Stomach (tissue), 19 donors: ENCODE measurements at places on chromosomes 1 and 21. TPM values are rescaled to one million over a fixed set of nuclear protein-coding genes. Genes with fewer than 3 reads are reported as not detected.

- peaks cover under 1% of the 10 kb centered on the region for H3K4me1 ChIP-seq
- H3K36me3 ChIP-seq = no peaks in the 10 kb centered on the region
- no peak for DNase-seq
- H3K27ac ChIP-seq = no peak overlapping the region
- no peak overlapping the region for H3K4me3 ChIP-seq
- peaks cover 4% of the 10 kb centered on the region for H3K27me3 ChIP-seq
Observed at GRCh38 chr1:3018051-3018471, 3.2 kb upstream of the ACTRT2 start.

DNA sequence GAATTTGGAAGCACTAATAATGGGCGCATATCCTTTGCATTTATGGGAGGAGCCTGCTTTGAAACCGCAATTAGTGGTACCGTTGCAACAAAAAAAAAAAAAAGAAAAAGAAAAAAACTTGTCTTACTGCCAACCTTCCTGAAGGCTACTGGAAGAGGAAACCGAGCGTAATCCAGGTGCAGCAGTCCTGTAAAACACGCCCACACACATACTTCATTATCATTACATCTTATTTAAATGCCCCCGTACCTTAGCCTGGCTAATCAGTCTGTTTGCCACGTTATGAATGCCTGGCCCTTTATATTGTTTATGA lies 686 bp upstream of the ZNF281 start:
- H3K4me1 ChIP-seq = peaks cover 49% of the 10 kb centered on the region
- H3K27me3 ChIP-seq = no peaks in the 10 kb centered on the region
- H3K4me3 ChIP-seq = peak overlapping the region; percentile 78
- DNase-seq = peak; percentile 73
- peak overlapping the region; percentile 86 for H3K27ac ChIP-seq
- no peaks in the 10 kb centered on the region for H3K36me3 ChIP-seq

DNA sequence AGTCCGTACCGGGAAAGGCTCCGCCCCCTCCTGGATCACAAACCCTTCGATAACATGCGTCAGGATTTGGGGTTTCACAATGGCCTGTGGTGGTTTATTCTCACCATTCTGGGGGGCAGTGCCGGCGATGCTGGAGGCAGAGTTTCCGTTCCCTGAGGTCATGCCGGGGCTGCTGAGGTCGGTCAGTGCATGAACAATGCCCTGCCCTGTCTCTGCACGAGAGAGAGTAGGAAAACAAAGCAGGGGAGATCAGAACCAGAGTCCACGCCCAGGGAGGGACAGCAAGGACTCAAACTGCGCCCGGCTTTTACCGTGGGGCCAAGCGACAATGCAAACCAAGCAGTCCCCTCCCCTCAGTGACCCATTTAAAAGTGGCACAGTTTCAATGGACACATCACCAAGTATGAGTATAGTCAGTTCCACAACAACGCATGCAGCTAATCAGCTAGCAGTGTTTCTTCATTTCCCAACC lies 13.2 kb upstream of the A3GALT2 start:
- H3K27me3 ChIP-seq = no peaks in the 10 kb centered on the region
- peaks cover 92% of the 10 kb centered on the region for H3K4me1 ChIP-seq
- peak overlapping the region; percentile 97 for H3K27ac ChIP-seq
- no peak overlapping the region for H3K4me3 ChIP-seq
- peak; percentile 59 for DNase-seq
- peaks cover 33% of the 10 kb centered on the region for H3K36me3 ChIP-seq

DNA sequence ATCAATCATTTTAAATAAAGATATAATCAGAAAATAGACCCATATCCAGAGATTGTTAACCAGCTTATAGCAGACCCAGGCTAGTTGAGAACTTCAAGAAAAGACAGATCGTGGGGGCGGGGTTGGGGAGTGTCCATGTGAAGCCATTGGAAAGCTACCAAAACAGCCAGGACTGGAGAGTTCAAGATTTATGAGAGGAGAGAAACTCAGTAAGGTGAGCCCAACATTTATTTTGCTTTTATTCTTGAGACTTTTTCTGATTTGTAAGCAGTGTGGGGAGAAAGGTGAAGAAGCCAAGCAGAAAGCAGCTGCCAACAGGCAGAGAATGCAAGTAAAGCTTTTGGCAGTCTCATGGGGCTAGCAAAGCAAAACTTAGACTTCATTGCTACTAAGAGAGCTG lies 179.9 kb downstream of the VPS13D start:
- no peaks in the 10 kb centered on the region for H3K27me3 ChIP-seq
- peaks cover 43% of the 10 kb centered on the region for H3K4me1 ChIP-seq
- no peak for DNase-seq
- no peak overlapping the region for H3K27ac ChIP-seq
- no peak overlapping the region for H3K4me3 ChIP-seq

GRCh38 chr1:222441066-222441465 lies 106.8 kb downstream of the HHIPL2 start:
- DNase-seq = no peak
- H3K27me3 ChIP-seq = no peaks in the 10 kb centered on the region
- no peak overlapping the region for H3K27ac ChIP-seq
- H3K4me3 ChIP-seq = no peak overlapping the region
- H3K4me1 ChIP-seq = no peaks in the 10 kb centered on the region

DNA sequence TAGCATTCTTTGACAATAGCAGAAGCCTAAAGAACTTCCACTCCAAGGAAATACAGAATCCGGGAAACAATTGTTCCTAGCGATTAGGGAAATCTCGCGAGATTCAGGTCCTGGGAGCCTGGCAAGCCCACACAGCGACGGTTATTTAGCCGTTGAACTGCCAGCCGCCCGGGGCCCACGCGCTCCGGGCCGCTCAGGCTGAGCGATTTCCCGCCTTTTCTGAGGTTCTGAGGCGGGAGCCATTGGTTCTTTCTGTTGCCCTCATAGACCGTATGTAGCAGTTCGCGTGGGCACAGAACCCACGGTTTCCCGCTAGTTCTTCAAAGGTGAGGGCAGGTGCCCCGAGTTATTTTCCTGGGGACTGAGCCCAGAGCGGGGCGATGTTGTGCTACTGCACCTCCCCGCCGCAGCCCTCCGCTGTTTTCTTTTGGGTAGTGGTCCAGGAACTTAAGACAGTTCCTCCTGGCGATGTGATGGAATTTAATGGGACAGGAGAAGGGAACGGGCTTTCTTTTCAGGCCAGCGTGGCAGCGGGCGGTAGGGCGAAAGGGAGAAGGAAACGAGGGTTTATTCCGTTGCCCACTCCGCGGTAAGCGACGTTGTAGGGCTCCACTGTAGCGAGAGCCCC lies at the start of gene SYCP1:
Gene SYCP1 (plus strand): TSS at position 171 of the 628 bp plus-strand sequence. CDS start 602 bp downstream, outside the sequence.
- no peak within 1 kb of the TSS for H3K27ac ChIP-seq
- H3K4me1 ChIP-seq = no peaks in the 10 kb centered on the region
- no peak for DNase-seq
- H3K27me3 ChIP-seq = peaks cover 44% of the 10 kb centered on the region
- H3K4me3 ChIP-seq = no peak within 1 kb of the TSS
- no peaks in the 10 kb centered on the region for H3K36me3 ChIP-seq

DNA sequence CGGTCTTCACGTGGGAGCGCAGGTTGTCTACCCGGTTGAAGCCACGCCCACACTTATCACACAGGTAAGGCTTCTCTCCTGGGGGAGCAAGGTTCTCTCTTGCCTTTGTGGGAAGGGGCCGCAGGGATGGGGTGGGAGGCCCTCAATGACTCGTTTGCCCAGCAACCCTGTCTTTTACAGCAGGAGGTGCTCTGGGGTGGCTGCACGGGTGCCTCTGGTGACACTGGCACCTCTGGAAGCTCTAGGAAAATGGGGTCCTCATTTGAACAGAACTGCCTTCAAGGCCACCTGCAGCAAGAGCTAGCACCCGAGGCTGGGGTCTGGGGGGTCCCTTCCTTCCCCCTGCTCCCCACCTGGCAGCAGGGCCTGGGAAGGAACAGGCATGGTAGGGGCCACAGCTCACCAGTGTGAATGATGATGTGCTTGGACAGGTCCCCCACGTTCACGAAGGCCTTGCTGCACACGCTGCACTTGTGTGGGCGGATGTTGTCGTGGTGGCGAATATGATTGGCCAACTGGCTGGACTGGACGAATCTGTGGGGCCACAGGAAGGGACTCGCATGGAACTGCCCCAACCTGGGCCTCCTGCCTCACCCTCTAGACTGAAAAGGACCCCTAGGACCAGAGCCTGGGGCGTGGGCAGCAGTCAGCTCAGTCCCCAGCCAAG lies 33.1 kb downstream of the ZBTB17 start:
- peak; percentile 18 for DNase-seq
- no peaks in the 10 kb centered on the region for H3K27me3 ChIP-seq
- H3K36me3 ChIP-seq = peaks cover 100% of the 10 kb centered on the region

- DNase-seq = peak; percentile 71
- H3K27ac ChIP-seq = no peak overlapping the region
- no peak overlapping the region for H3K4me3 ChIP-seq
- no peaks in the 10 kb centered on the region for H3K4me1 ChIP-seq
Observed at GRCh38 chr21:22791986-22792560, 1793.9 kb downstream of the NCAM2 start.

DNA sequence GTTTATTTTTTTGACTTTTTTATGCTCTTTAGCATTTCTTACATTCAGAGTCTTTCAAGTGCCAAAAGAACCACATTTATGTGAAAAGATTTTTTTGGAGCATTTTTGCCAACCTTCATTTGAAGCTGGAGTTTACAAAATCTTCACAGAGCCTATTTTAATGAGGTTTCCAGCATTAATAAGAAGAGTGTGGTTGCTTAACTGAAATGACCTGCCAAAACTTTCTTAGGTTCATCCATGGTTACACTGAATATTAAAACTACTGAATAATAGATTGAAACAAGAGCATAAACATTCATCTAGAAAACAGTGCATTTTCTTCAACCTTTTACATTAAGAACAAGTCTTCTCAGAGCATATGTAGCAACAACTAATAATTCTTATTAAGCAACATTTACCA lies 672.3 kb upstream of the CXADR start:
- no peaks in the 10 kb centered on the region for H3K4me1 ChIP-seq
- H3K27ac ChIP-seq = no peak overlapping the region
- no peak for DNase-seq
- H3K36me3 ChIP-seq = no peaks in the 10 kb centered on the region
- H3K27me3 ChIP-seq = no peaks in the 10 kb centered on the region

GRCh38 chr1:33247545-33247944 lies 8.7 kb upstream of the ZNF362 start:
- no peaks in the 10 kb centered on the region for H3K4me1 ChIP-seq
- H3K27ac ChIP-seq = no peak overlapping the region

DNA sequence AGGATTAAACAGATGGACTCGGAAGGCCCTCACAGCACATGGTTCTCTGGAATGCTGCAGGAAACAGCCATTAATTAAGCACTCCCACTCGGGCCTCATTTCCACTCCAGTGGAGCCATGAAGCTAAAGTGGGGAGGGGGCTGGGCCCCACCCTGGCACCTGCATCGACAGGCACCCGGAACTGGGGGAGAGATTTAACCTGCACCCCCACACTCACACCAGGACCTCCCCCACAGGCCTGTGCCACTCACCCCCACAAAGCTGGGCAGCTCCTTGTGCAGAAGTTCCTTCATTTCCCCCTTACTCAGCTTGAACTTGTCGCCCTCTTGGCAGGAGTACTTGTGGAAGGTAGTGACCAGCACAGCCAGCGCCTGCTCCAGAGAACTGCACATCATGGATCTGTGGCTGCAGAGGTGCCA lies 2.2 kb downstream of the S100A2 start:
- H3K27me3 ChIP-seq = no peaks in the 10 kb centered on the region
- no peak overlapping the region for H3K27ac ChIP-seq
- no peak overlapping the region for H3K4me3 ChIP-seq
- H3K4me1 ChIP-seq = peaks cover 33% of the 10 kb centered on the region
- no peaks in the 10 kb centered on the region for H3K36me3 ChIP-seq

DNA sequence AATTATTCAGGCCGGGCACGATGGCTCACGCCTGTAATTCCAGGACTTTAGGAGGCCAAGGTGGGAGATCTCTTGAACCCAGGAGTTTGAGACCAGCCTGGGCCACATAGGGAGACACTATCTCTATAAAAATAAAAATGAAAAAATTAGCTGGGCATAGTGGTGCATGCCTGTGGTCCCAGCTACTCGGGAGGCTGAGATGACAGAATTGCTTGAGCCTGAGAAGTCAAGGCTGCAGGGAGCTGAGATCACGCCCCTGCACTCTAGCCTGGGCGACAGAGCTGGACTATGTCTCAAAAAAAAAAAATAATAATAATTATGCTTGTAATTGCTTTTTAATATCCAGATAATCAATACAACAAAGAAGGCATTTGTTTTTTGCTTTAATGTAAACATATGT lies 91.3 kb downstream of the RIPK4 start:
- H3K4me1 ChIP-seq = peaks cover 5% of the 10 kb centered on the region
- no peaks in the 10 kb centered on the region for H3K36me3 ChIP-seq
- no peak for DNase-seq

DNA sequence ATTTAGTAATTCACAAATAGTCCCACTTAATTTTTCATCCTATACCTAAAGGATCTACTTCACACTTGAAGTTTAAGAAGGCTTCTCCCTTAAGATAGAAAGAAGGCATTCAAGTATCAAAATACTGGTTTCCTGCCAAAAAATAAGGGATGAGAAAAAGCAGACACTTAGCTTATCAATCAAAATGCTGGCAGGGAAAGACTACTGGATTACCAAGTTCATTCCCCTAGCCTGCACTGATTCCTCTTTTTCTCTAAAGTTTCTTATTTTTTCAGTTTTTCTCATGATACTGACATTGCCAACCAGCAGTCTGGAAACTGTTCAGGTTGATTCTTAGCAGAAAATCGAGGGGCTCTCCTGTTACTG lies 204.6 kb downstream of the GABPA start:
- no peaks in the 10 kb centered on the region for H3K27me3 ChIP-seq
- no peak overlapping the region for H3K4me3 ChIP-seq
- H3K27ac ChIP-seq = no peak overlapping the region
- no peaks in the 10 kb centered on the region for H3K36me3 ChIP-seq

GRCh38 chr21:30391492-30392025 lies 4.3 kb upstream of the KRTAP13-1 start:
- no peaks in the 10 kb centered on the region for H3K27me3 ChIP-seq
- H3K4me1 ChIP-seq = no peaks in the 10 kb centered on the region
- no peaks in the 10 kb centered on the region for H3K36me3 ChIP-seq
- no peak overlapping the region for H3K27ac ChIP-seq

DNA sequence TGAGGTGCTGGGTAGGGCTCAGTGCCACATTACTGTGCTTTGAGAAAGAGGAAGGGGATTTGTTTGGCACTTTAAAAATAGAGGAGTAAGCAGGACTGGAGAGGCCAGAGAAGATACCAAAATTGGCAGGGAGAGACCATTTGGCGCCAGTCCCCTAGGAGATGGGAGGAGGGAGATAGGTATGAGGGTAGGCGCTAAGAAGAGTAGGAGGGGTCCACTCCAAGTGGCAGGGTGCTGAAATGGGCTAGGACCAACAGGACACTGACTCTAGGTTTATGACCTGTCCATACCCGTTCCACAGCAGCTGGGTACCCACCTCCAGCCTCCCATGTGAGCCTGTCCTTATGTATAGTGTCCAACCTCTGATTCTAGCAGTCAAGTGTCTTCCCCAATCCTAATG lies 1.0 kb upstream of the CRTC2 start:
- peaks cover 74% of the 10 kb centered on the region for H3K4me1 ChIP-seq
- peaks cover 23% of the 10 kb centered on the region for H3K36me3 ChIP-seq
- peak overlapping the region; percentile 97 for H3K27ac ChIP-seq
- no peaks in the 10 kb centered on the region for H3K27me3 ChIP-seq
- H3K4me3 ChIP-seq = no peak overlapping the region

The CHRM3 gene
- 49.8 TPM for total RNA-seq

The IQCC gene
- total RNA-seq = 3.0 TPM

The TTC34 gene
- 0.58 TPM for total RNA-seq

The RGS1 gene
- 39.3 TPM for total RNA-seq

The SNX7 gene
- total RNA-seq = 38.9 TPM

The FMO1 gene
- total RNA-seq = 1.8 TPM

The NKAIN1 gene
- not detected for total RNA-seq

The KLF18 gene
- total RNA-seq = not detected
